ENCODE measurements at places on chromosomes 16 and 17.

- no peak for DNase-seq
Measured at GRCh38 chr17:9763643-9764042, 27.7 kb downstream of the DHRS7C start.

- DNase-seq, result no peak
Measured at GRCh38 chr17:72342627-72343527, 222.1 kb downstream of the SOX9 start.

DNA sequence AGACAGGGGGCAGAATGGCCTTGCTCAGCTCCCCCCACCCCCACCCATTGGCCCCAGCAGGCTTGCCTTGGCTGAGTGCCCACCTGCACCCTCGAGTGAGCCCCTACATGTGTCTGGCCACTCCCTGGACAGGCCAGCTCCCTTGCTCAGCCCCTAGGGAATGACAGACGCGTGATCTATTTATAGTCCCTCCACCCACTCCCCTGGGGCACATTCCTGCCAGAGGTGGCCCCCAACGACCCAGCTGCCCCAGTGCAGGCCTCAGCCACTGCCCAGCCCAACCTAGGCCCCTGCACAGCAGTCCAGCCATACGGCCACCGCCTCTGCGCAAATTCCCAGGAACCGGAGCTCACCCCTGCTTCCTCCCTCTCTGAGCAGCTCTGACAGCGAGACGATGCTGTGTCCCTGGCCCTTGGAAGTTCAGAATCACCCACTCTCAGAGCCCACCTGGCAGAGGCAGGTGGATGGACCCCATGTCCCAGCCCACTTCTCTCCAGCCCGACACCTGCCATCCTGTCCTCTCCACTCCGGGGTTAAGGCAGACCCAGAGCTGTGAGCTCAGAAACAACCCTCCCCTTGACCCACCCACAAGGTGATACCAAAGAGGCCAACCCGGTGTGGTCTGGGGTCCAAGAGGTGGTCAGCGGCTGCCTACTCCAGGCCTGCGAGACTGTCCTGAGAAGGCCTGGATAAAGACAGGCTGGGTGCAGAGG is 11.5 kb upstream of the P2RX1 start:
- DNase-seq, result no peak

DNA sequence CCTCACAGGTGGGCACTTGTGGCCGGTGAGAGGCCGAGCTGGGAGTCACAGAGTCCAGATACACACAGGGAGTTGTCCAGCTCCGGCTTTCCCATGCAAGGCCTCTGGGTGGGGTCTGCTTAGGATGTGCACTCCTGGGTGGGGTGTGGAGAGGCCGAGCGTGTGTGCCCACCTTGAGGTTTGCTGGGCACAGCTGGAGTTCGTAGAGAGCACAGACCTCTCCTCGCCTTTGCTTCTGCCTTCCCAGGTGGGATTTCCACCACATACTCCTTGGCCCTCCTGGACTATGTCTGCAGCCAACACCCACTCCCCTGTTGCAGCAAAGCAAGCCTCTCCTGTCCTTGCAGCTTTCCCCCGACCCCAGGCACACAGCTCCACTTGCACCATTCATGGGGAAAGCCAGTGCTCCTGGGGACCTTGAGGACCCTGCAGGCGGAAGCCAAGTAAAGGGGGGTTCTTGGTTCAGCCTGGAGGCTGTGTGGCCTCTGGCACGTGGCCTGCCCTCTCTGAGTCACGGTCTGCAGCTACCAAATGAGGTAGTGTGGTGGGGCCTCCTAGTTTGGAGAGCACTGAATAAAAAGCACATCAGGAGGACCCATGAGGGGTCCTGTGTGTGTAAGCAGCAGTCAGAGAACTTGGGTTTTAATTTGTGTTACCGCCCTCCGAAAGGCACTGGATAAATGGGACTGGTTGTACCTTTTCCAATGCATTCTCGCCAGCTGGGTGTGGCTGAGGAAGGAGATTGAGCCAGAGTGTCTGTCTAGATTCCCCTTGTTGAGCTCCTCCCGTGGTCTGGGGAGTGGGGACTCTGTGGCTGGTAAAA is 31.5 kb downstream of the MPRIP start:
- no peak for DNase-seq

- DNase-seq, result no peak
Measured at GRCh38 chr16:90048347-90048722, 28.8 kb downstream of the PRDM7 start.

DNA sequence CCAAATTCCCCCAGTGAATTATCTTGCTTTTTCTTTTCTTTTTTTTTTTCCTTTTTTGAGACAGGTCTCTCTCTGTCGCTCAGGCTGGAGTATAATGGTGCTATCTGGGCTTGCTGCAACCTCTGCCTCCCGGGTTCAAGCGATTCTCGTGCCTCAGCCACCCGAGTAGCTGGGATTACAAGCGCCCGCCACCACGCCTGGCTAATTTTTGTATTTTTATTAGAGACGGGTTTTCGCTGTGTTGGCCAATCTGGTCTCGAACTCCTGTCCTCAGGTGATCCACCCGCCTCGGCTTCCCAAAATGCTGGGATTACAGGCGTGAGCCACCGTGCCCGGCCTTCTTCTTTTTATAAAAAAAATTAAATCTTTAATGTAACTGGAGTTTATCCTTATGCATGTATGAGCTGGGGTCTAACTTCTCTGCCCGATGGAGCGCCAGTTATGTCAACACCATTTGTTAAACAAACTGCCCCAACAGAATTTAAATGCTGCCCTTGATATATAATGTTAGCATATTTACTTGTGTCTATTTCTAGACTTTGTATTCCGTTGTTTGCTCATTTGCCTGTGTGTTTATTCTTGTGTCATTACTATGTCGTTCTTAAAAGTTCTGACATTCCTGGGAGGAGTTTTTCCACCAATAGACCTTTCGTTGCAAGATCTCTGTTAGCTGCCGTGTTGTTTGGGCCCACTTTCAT is 535 bp upstream of the AURKB start:
- DNase-seq, result no peak

Measured in NCI-H2081 treated with DMSO at 0.1 percent for 48 hours (cell line).